ENCODE measurements at places on chromosomes 3 and 15.

- DNase-seq: no peak
Observed at GRCh38 chr3:72050048-72050632, 265.2 kb upstream of the PROK2 start.

DNA sequence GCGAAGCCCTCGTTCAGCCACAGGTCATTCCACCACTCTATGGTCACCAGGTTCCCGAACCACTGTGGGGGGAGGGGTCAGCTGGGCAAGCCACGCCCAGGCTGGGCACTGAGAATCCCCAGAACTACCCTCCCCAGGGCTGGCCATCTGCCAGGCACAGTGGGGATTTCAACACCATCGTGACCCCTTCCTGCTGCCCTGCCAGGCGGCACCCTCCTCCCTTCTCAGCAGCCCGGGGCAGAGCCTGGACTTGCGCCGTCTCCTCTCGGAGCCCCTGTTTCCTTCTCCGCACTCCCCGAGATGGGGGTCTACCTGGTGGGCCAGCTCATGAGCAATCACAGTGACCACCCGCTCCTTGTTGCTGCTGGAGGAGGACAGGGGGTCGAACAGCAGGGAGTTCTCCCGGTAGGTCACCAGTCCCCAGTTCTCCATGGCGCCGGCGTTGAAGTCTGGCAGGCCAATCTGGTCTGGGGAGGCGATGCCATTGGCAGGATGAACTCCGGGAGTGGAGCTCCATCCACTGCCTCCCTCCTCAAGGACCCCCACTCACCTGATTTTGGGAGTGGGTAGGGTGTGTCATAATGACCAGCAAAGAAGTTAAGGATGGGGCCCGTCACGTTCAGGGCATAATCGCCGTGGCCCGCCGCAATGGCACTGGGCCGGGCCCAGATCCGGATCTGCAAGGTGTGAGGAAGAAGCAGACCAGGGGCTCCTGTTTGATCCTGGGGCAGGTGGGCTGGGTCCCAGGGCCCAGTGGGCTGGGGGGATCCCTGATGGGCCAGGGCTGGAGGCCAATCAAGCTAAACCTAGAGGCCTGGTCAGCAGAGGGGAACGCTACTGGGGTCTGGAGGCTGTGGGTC lies 10.5 kb downstream of the ANPEP start:
- DNase-seq: no peak

- no peak for DNase-seq
Observed at GRCh38 chr3:53026382-53027162, 19.3 kb downstream of the SFMBT1 start.

- no peak for DNase-seq
Observed at GRCh38 chr15:93709708-93710107, 521.7 kb upstream of the MCTP2 start.

DNA sequence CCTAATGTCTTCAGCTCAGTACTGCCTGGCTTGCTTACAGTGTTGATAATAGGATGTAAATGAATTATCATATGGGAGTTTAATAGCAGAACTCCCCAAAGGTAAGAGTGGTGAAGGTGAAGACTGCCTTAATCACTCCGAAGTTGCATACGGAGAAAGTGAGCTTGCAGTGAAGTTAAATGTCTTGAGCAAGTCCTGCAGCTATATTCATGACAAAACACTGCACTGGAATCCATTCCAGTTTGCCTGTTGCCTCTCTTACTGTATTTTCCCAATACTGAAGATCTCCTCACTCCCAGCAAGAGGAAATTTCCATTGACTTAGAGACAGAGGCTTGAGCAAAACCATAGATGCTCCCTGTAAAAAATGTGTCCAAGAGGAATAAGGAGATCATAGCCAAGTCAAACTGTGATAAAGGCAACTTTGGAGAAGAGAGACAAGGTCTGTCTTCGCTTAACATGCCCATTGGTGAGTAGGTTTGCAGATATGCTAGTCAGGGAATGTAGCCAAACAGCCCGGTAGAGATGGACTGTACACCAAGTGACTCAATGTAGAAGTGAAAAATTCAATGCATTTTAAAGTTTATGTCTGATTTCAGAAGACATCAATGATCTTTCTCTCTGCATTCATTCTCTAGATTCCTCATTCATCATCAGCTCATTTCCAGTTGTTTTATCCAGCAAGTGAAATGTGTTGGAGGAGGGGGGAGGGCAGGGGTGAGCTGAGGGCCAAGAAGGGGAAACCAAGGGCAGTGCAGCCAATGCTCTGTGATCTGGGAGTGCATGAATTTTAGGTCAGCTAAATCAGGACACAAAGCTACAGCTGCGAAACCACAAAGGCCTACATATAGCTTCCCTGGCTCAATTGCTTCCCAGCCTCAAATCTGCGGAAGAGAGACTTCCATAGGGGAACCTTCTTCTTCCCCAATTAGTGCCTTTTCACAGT lies 667.1 kb upstream of the NR2F2 start:
- DNase-seq: no peak

DNA sequence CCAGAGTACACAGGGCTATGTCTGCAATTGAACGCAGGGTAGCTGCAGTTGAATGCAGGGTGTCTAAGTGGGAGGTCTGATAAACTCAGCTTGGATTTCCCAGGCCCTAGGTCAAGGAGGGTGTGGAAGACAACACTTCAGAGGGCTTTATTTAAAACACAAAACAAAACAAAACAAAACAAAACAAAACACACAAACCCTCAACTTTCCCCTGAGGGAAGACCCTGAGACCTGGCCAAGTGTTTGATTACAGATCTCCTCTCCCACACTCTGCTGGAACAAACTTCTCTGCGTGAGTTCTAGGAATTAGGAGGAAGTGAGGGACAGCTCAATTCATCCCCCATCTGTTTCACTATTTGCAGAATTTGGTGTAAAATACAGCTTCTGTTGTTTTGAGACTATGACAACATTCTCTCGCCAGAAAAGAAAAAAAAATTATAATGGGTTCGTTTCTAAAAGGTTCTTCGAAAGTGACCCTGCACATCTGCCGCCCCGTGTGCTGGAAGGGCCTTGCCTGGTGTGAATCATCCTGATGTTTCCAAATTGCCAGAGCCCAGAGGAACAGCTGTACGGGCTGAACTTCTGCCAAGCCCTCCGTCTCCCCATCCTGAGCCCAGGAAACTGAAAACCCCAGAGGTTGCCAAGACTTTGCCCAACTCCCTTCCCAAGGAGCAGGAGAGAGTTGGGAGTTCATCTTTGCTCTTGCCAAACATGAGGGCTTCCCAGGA lies 73.3 kb upstream of the RAD18 start:
- DNase-seq: no peak

DNA sequence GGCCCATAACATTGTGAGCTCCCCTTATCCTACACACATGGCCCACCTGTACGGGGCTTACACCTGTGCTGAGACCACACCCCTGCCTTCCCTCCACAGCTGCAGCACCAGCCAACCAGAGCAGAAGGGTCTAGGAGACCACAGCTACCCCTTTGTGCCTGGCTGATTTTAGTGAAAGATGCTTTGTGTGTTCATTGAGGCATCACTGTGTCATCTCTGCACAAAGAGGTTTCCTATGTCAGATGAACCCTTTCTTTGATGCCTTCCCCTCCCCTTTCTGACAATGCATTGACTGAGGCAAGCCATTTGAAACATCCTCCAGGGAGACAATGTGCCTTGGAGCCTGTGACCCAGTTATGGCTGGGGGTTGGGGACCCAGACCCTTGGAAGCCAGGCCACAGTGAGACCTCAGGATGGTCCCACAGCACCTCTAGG lies 54.9 kb upstream of the SLC7A14 start:
- no peak for DNase-seq

- no peak for DNase-seq
Observed at GRCh38 chr3:101351829-101352228, 31.5 kb upstream of the IMPG2 start.

All from NCI-H524 treated with DMSO at 0.1 percent for 48 hours (cell line).